ENCODE measurements at places on chromosomes 6 and 20.

- DNase-seq, result no peak
These were observed 350.9 kb upstream of the NRSN1 start for GRCh38 chr6:23775127-23775526.

DNA sequence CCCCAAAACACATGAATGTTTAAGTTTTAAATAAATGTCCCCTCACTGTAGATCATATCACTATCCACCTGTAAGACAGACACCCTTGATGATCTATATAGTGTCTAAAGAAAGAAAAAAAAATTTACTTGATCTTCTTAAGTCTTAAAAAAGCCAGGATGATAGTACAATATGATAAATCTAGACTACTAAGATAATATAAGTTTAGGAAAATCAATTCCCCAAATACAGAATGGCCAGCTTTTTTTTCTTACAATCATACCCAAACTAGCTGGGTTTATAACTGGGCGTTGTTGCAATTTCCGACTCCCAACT, 14.4 kb downstream of the ZNF217 start:
- DNase-seq, result no peak

GRCh38 chr6:93859971-93860370, 440.6 kb upstream of the EPHA7 start:
- no peak for DNase-seq

DNA sequence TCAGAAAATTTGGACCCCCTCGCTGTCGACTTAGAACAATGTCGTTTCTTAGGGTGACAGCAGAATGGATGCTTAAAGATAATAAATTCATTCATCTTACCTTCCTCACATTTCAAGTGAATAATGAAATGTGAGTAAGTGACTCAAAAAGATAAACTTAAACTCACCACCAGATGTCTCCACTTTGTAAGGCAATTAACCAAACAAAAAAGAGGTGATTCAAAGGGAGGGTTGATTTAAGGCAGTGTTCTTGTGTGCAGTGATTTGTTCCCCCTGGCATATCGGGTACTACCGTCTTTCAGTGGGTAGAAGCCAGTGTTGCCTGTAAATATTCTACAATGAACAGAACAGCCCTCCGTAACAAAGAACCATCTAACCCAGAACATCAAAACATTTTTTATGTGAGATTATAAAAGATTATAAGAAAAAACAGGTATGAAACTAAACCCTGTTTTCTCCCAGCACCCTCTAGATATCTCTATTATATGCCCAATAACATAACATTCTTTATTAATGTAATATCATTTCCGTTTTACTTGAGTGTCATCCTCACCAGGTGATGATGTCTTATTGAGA, 589.7 kb downstream of the CBLN4 start:
- no peak for DNase-seq

GRCh38 chr6:142935553-142936517, 9.1 kb downstream of the HIVEP2 start:
- DNase-seq, result no peak

- no peak for DNase-seq
These were observed 58.3 kb upstream of the GNRH2 start for GRCh38 chr20:2984956-2985661.

DNA sequence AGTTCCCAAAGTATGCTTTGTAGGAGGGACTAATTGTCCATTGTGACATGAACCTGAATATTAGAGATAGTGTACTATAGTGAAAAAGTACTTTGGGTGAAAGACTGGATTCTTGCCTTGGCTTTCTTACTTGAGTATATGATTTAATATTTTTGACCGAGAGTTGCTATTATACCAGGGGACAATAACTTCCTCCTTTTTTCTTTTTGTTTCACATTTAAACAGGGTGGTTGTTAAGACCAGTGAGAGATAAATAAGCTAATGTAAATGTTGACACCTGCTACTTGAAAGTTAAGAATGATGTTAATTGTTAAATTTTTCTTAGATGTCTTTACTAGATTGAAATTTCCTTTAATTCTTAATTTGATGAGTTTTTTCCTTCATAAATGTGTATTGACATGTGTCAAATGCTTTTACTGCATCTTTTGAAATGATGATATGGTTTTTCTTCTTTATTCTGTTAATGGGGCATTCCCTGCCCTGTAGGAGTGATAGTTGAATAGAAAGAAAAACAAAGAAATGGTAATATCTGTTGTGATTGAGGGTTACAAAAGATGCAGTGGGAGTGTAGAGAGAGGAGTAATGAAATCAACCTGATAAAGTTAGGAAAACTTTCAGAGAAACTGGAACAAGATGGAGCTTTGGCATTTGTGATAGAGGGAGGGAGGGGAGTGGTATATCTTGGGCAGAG, 48.4 kb downstream of the ZFAND3 start:
- no peak for DNase-seq

DNA sequence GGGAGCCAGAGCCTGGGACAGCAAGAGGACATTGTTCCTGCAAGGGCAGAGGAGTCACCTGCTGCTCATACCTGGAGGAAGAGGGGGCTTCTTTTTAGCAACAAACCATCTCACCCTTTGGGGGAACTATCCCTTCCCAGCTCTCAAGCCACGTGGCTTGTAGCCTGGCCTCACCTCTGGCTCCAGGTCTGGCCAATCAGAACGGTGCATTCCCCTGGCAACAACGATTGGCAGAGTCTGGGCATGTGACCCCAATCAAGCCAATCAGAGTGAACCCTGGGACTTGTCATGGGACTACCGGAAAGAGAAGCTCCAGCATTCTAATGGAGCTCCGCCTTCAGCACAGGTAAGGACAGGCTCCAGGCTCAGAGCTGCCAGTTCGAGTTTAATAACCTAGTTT, 33.6 kb downstream of the KCNB1 start:
- no peak for DNase-seq

GRCh38 chr20:2051946-2052345, 49.7 kb upstream of the STK35 start:
- no peak for DNase-seq

DNA sequence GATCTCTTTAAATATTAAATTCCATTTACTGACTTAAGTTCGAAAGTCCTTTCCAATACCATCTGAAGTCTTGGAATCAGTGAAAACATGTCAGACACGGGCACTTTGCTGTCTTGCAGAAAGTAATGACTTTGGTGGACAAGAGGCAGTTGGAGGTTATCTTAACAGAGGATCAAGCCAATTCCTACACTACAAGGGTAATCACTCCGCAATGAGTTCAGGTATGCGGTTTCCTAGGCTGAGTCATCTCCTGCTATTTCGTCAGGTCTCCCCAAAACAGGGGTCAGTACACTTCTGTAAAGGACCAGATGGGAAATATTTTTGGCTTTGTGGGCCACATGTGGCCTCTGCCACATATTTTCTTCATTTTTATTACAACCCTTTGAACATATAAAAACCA, 656.6 kb downstream of the KIF16B start:
- no peak for DNase-seq

All from stimulated activated CD8-positive, alpha-beta memory T cell treated with anti-CD3 and anti-CD28 coated beads, Interleukin-4, amount 100 ng/mL, for 4 hours (primary cell).